Osteocyte (in vitro differentiated cells): ENCODE measurements at places on chromosomes 1 and 21.

- no peak for DNase-seq
Observed at GRCh38 chr1:37663426-37664000, 28.8 kb upstream of the CDCA8 start.

- no peak for DNase-seq
Observed at GRCh38 chr21:31064803-31065202, 26.5 kb upstream of the KRTAP19-8 start.

DNA sequence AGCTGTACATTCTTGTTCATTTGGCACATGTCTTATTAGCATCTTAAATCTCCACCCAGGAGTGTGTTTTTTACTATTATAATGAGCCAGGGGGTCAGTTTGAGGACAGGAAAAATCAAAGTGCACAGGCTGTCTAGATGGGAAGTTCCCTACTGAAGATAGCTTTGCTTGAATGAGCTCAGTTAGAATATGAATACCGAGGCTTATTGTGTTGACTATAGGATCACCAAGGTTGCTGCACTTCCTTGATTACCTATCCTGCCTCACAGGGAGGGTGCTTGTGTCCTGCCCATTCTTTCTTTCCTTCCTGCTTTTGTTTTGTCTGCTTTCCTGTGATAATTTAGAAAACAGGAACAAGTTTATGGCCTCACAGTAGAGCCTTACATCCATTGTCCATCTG lies 16.3 kb downstream of the PHGDH start:
- DNase-seq, result no peak

- DNase-seq, result no peak
Observed at GRCh38 chr1:37482796-37483744, 8.7 kb downstream of the ZC3H12A start.

DNA sequence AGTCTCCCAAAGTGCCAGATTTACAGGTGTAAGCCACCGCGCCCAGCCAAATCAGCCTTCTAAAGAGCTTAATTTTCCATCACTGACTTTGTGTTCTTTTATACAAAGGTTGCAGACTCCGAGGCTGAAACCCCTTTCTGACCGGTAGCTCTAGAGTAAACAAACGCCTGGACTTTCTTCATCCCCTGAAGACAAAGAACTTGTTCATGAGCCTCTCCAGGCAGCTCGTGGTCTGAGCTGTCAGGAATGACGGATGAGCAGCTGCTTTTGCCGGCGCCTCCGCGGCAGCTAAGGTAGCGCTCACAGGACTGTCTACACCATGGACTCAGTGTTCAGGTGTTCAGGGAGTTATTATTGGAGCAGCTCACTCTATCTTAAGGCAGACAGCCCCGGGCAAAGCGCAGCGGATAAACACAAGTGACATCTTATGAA lies 128.5 kb upstream of the ERRFI1 start:
- DNase-seq, result no peak

DNA sequence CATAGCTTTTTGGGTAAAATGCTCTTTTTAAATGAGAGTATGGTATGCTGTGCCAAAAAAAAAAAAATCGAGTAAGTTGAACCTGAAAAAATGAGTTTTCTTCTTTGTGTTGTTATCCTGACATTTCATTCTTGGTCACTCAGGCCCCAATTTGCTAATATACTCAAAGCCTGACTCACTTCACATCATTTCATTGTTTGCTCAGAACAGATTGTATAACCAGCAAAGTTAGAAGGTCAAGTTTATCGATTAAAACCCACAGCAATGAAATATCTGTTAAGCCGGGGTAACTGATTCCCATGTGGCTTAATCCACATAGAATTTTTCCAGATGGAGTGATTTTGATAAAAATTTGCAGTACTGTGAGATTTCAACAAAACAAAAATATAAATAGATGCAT lies 363.7 kb downstream of the NEGR1 start:
- no peak for DNase-seq

DNA sequence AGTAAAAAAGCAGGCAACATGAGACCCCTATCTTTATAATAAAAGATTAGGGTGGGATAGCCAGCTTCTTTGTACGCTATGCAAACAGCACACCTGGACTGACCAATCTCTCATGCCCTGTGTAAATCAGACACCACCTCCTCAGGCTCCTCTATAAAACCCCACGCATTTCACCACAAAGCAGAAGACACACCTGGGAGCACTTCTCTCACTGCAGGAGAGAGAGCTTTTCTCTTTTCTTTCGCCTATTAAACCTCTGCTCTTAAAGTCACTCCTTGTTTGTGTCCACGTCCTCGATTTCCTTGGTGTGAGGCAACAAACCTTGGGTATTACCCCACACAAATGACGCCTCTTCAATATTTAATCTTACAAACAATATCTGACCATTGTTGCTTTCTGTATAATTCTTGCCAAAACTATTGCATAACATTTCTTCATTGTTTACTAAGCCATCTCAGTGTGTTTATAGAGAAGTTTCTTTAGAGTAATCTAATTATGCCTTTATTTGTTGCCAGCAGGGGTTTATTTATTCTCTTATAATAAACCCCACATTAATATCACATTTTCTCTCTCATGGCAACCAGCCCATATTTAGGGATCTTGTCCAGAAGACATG lies 31.6 kb upstream of the NUF2 start:
- DNase-seq, result no peak

DNA sequence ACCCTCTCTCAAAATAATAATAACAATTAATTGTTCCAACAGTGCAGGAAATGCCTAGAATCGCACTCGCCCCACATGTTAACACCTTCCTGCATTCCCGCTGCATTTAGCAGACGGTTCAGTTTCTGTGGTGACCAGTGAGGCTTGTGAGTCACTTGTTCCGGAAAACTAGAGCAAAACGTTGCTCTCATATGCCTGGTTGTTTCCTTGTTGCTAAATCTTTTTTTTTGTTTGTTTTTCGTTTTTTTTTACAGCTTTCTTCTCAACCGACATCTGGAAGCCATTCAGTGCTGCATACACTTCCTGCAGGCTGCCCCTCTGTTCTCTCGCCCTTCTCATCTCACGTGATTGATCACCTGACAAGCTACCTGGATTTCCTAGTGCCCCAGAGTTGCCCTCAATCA lies 56.9 kb upstream of the TMPRSS2 start:
- no peak for DNase-seq

GRCh38 chr1:71448444-71448843 lies 367.6 kb upstream of the ZRANB2 start:
- DNase-seq, result no peak

DNA sequence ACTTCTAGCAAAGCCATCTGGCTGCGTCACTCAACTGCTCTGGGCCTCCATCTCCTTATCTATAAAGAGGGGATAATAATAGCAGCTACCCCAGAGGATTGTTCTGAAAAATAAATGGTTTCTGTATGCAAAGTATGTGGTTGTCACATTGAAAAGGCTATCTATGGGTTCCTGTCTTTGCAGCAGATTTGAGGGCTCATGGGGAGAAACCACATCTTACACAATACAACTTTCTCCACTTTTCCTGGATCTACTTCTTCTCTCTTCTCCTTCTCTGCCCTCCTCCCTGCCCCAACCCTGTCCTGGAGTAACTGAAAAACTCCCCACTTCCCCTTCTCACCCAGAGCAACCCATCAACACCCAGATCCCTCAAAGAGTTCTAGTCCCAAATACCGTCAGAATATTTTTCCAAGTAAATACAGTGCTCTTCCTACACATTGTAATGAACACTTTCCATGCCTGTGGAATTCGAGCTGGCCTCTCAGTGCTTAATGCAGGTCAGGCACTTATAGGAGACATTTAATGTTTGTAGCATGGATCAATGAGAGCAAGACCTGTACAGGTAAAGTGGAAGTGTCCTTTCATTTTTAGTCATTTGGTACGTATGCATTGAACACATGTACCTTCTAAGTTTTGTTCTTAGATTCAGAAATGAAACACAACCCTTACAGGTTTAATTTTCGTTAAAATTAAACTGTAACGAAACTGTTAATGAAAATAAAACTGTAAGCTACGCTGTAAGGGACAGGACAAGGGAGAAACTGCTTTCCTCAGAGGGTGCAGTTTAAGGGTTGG lies 131.9 kb downstream of the AK5 start:
- no peak for DNase-seq

GRCh38 chr1:232327899-232328298 lies 302.0 kb downstream of the SIPA1L2 start:
- DNase-seq, result no peak

GRCh38 chr1:148383966-148384365 lies 99.1 kb downstream of the PPIAL4G start:
- DNase-seq, result no peak

GRCh38 chr1:243388276-243388675 lies 132.4 kb downstream of the SDCCAG8 start:
- DNase-seq, result no peak

- DNase-seq, result no peak
Observed at GRCh38 chr1:167634435-167634834, 4.4 kb downstream of the RCSD1 start.

DNA sequence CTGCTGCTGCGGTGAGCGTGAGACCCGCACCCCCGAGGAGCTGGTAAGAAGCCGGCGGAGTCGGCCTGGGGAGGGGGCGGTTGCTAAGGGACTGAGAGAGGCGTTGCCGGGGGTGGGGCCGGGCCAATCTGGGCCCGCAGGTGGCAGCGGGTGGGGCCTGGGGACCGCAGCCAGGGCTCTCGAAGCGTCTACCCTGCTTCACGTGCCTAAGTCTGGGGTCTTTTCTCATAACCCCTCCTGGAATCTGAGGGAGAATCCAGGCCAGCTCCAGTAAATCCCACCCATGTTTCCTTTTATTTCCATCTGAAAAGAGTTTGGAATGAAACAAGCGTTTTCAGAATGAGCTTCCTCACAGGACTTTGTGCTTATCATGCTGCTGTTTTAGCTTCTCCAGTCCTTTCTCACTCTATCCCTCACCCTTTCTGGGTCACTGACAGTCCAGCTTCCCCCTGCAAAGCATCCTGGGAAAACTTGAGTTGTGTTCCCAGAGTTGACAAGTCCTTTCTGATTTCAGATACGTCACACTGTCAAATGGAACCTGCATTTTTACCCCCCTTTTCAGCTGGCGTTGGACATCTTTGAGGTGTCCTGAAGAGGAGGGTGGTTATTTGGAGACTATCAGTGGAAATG lies 431 bp downstream of the CLCN6 start:
- no peak for DNase-seq

DNA sequence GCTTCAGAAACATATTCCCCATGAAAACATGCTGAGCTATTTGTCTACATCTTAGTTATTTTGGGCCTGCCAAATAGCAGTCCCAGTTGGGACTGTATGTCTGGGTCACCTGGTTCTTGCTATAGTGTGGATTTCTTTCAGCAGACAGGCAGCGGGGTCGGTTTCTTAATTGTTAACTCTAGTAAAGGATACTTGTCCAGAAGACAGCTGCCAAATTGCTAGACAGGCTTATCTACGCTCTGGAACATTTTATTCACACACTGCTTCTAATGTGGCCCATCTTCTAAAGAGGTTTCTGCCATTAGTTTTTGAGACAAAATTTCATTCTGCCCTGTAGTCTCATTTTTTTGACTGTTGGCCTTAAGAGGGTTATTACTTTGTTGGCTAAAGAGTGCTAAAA lies 217.9 kb downstream of the RWDD3 start:
- DNase-seq, result no peak

GRCh38 chr1:207742850-207743555 lies 8.9 kb upstream of the CD46 start:
- DNase-seq, result no peak

DNA sequence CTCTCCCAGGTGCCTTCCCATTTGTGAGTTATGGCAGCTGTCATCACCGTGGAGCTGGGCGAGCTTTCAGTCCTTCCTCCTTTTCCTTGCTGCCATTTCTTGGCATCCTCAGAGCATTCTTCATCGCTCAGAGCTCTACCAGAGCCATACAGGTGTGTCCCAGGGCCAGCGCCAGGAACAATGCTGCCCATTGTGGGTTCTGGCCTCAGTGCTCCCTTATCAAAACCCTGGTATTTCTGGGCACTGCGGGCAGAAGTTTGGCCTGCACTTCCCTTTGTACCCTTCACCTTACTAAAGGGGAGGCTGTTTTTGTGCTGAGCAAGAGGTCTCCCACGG lies 28.5 kb downstream of the RASSF5 start:
- no peak for DNase-seq

DNA sequence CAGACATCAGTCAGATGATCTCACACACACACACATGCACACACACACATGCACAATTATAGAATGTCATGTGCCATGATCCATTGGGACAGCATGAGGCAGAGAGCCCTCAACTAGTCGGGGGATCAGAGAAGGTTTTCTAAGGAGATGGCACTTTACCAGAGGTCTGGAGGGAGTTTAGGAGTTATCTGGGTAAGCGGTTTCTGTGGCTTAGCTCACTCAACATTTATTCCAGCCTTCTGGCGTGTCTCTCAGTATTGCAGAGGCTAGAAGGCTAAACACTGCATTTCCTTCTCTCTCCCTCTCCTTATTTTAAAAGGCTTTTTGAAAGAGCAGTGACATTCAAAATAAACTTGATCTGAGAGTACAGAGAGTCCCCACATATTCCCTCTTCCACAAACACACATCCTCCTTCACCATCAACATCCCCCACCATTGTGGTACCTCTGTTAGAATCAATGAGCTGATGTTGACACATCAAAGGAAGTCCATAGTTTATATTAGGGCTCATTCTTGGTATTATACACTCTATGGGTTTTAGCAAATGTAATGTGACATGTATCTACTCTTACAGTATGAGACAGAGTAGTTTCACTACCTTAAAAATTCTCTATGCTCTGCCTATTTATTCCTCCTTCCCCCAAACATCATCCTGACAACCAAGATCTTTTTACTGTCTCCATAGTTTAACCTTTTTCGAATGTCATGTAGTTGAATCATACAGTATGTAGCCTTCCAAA lies 9.0 kb upstream of the PLA2G2A start:
- no peak for DNase-seq

- DNase-seq, result no peak
Observed at GRCh38 chr1:32474954-32475353, 10.1 kb downstream of the ZBTB8B start.

GRCh38 chr1:40634901-40635655 lies 30.4 kb downstream of the RIMS3 start:
- no peak for DNase-seq

DNA sequence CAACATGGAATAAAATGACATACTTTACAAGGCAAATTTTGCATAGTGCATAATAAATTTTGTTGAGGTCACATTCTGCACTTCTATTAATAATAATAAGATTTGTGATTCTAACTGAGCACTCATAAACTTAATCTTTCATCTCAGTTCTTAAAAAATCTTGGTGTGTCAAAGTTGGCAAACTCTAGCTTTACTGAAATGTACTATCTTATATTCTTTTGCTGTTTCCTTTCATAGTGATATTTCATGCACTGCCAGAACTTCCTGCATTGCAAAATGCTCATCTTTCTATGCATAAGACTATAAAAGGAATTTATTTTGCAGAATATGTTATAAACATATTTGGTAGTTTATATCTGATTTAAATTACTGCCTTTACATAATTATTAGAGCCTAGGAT lies 797.6 kb downstream of the ADGRL2 start:
- DNase-seq, result no peak

DNA sequence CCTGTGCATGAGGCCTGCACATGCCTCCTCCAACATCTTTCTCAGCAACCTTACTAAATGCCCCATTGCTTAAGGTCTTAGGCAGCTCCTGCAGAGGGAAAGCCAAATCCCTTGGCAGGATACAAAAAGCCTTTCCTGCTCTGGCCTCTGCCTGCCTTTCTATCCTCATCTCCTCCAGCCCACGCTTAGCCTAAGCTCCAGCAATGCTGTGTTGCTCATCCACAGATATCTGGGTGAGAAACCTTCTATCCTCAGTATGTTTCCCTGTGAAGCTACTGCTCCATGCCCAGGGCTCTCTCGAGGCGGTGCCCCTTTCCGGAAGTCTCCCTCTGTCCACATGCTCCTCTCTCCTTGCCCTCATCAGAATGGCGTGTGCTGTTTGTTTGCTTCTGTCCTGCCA lies 37.0 kb upstream of the CCSAP start:
- no peak for DNase-seq
